Activated CD4-positive, alpha-beta T cell treated with anti-CD3 and anti-CD28 coated beads, Interleukin-2, amount 10 ng/mL, durations not matched to agents 7 days and 5 days (primary cell): ENCODE measurements at places on chromosomes 4 and X. TPM values are rescaled to one million over a fixed set of nuclear protein-coding genes. Genes with fewer than 3 reads are reported as not detected.

DNA sequence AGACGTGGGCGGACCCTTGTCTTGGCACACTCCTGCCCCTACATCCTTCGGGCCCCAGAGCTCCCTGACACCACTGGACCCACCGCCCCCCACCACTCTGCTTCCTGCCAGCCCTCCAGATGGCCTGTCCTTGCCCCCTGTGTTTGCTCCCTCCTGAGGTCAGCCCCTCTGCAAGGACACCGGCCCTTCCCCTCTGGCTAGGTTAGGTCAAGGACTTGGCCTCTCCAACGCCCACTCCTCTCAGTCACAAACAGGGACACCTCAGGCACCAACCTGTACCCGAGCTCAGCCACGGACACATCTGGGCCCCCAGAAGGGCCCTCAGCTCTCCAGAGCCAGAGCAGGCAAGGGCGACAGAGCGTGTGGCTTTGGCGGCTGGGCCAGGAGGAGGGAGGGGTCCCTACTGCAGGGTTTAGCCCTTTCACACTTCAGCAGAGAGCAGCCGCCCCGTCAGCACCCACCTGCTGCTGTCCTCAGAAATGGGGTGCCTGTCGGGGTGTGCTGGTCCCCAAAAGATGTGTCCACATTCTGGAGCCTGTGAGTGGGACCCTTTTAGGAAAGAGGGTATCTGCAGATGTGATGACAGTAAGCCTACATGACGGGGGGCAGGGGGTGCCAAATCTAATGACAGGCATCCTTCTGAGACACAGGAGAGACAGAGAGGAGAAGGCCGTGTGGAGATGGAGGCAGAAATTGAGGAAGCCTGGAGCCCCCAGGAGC lies 23.5 kb upstream of the DUSP9 start:
- no peak for DNase-seq
- H3K4me3 ChIP-seq = no peak overlapping the region
- H3K36me3 ChIP-seq = no peaks in the 10 kb centered on the region

DNA sequence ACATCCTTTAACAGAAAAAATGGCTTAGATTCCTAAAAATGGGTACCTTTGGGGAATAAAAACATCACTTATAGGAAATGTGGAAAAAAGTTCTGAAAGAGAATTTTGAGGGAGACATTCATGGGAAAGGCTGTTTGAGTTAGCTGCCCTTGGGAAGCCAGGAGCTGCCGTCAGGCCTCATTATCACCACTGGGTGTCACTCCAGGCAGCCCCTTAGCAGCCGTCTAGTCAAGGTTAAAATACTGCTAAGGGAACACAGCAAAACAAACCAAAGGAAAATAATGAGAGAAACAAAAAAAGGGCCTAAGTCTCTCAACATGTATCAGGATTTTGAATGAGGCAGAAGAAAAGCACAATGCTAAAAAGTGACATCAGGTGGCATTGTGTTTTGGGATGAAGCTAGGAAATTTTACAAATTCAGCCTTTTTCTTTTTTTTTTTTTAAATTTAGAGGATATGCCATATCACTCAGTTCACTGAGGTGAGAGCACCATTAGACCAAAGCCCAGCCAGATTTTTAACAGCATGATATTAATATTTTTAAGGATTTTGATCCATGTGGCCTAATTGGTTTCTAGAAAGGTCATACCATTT lies 235.3 kb downstream of the GPAT3 start:
- DNase-seq = no peak
- no peaks in the 10 kb centered on the region for H3K27me3 ChIP-seq
- H3K36me3 ChIP-seq = no peaks in the 10 kb centered on the region

GRCh38 chr4:44017422-44017739 lies 431.2 kb downstream of the KCTD8 start:
- no peak for DNase-seq
- H3K36me3 ChIP-seq = no peaks in the 10 kb centered on the region
- no peaks in the 10 kb centered on the region for H3K27me3 ChIP-seq
- no peaks in the 10 kb centered on the region for H3K4me1 ChIP-seq
- H3K4me3 ChIP-seq = no peak overlapping the region
- no peak overlapping the region for H3K27ac ChIP-seq

GRCh38 chrX:78357342-78358055 lies 30.1 kb upstream of the CYSLTR1 start:
- H3K4me3 ChIP-seq = no peak overlapping the region
- DNase-seq = no peak
- no peaks in the 10 kb centered on the region for H3K27me3 ChIP-seq
- H3K36me3 ChIP-seq = no peaks in the 10 kb centered on the region
- H3K4me1 ChIP-seq = no peaks in the 10 kb centered on the region
- no peak overlapping the region for H3K27ac ChIP-seq

GRCh38 chrX:50770702-50771101 lies 43.3 kb downstream of the SHROOM4 start:
- DNase-seq = no peak
- peaks cover 5% of the 10 kb centered on the region for H3K27me3 ChIP-seq
- H3K36me3 ChIP-seq = no peaks in the 10 kb centered on the region
- H3K4me1 ChIP-seq = no peaks in the 10 kb centered on the region

DNA sequence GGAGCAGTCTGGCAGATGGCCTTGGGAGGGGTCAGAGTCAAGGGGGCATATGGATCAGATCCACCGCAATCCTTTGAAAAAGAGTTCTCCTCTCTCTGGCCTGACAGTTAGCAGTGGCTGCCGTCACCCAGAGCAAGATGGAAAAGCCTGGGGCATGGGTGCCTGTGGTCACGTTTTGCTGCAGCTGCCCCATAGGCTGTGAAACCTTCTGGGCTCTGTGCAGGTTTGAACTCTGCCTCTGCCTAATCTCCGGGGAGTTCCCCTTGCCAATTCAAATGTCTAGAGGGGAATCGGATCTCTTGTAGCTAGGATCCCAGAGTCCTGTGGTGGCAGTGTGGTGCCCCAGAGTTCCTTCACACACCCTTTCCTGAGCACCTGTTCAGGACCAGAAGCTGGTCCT lies 23.4 kb upstream of the ANKRD17 start:
- DNase-seq = no peak
- H3K27ac ChIP-seq = no peak overlapping the region
- peaks cover 7% of the 10 kb centered on the region for H3K4me1 ChIP-seq
- no peaks in the 10 kb centered on the region for H3K27me3 ChIP-seq

- peaks cover 3% of the 10 kb centered on the region for H3K36me3 ChIP-seq
- peaks cover 45% of the 10 kb centered on the region for H3K4me1 ChIP-seq
- H3K27ac ChIP-seq = peak overlapping the region; percentile 52
- no peak for DNase-seq
These were observed 201.8 kb upstream of the LEF1 start for GRCh38 chr4:108370291-108371141.

The NEUROG2 gene
- total RNA-seq = not detected

The GPR34 gene
- total RNA-seq = 0.17 TPM
